ENCODE measurements at places on chromosomes 1 and 21.

GRCh38 chr21:37869661-37870060, 46.6 kb downstream of the KCNJ6 start:
- no peak for DNase-seq

- no peak for DNase-seq
Measured at GRCh38 chr1:82162486-82163420, 362.0 kb downstream of the ADGRL2 start.

DNA sequence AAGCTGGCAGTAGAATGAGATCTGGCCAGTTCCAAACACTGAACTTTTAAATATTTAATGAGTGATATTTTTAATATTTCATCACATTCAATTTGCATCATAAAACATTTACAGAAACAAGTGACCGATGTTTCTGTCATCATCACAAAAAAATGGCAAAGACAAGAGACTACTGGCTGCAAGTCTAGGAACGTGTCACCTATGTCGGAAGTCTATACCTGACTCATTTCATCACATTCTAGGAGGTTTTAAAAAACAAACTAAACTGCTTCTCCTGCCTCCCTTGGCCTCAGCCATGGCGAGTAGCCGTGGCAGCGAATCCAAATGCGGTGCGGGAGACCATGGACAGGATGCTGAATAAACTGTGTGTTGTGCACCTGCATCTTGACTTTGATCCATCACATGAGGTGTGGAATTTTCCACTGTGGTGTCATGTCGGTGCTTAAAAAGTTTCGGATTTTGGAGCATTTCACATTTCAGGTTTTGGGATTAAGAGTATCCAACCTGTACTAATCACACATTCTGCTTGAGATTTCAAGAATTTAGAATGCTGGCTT, 43.1 kb downstream of the CLSTN1 start:
- DNase-seq = no peak

GRCh38 chr1:12521096-12521495, 96.9 kb downstream of the DHRS3 start:
- no peak for DNase-seq

DNA sequence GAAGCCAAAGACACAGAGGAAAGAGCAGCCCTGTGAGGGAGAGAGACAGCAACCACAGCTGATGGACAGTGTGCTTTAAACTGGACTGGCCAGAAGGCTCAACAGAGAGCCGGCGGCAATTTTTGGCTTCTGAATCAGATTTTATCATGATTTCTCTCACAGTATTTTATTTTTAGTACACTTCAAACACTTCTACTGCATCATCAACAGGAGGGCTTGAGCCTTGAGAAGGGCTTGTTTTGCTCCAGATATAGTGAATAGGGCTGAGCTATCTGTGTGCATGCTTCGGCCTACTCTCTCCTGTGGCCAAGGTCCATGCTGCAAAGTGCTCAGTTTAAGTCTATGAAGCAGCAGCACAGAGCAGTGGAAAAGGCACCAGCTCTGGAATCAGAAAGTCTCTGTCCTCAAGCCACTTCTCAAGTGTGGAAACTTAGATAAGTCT, 33.3 kb downstream of the ADCY10 start:
- no peak for DNase-seq

- no peak for DNase-seq
Measured at GRCh38 chr1:45914836-45915235, 111.4 kb downstream of the MAST2 start.

DNA sequence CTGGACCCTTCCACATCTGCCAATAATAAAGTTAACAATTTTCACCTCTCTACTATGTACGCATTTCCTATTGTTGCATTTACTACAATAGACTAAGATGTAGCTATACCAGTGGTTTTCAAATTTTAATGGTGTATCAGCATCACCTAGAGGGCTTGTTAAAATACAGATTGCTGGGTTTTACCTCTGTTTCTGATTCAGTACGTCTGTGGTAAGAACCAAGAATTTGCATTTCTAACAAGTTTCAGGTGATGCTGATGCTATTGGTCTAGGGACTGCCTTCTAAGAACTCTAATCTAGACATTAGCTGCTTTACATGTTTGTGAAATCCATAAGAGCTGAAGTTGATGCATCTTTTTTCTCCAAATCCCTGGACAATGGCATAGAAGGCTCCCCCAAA, 59.7 kb downstream of the ERICH3 start:
- no peak for DNase-seq

DNA sequence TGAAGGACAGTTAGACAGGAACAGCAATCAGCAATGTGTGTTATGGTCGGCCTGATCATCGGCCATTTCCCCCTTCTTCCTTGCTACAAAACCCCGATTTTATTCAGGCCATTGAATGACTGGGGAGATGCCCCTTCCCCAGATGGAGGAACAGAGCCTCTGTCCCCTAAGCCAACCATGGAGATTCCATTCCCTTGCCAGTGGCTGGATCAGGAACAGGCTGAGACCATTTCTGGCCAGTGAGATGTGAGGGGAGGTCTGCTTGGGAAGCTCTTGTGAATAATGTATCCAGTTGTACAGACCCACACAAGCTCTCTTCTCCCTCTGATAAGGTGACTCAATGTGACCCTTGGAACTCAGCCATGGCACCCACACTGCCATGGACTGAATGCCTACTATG, 7.7 kb downstream of the CSRP1 start:
- DNase-seq = no peak

- no peak for DNase-seq
Measured at GRCh38 chr1:233647073-233647472, 33.2 kb downstream of the KCNK1 start.
